Heart right ventricle (tissue), 16 donors: ENCODE measurements at places on chromosomes 5 and 9. TPM values are rescaled to one million over a fixed set of nuclear protein-coding genes. Genes with fewer than 3 reads are reported as not detected.

GABRA6 gene
- total RNA-seq = not detected

SCGB3A1 gene
- 0.59 TPM for total RNA-seq

FBP2 gene
- total RNA-seq = not detected

ZNF658 gene
- 4.3 TPM for total RNA-seq

PCDHGA8 gene
- total RNA-seq = 8.5 TPM

SNCAIP gene
- total RNA-seq = 0.70 TPM

SOX30 gene
- not detected for total RNA-seq

HAND1 gene
- total RNA-seq = 25.1 TPM

PAXX gene
- total RNA-seq = 12.7 TPM

UBE2B gene
- 236 TPM for total RNA-seq

RPS14 gene
- 1,223 TPM for total RNA-seq

TMEM232 gene
- 3.0 TPM for total RNA-seq

PCDHB7 gene
- 0.75 TPM for total RNA-seq

PROB1 gene
- 44.0 TPM for total RNA-seq

C5orf34 gene
- total RNA-seq = 0.43 TPM
